Ascending aorta (tissue), 2 donors: ENCODE measurements at places on chromosomes 6 and 20. TPM values are rescaled to one million over a fixed set of nuclear protein-coding genes. Genes with fewer than 3 reads are reported as not detected.
A peak's percentile ranks its signal among the peaks of the same experiment; 100 is the strongest.

- H3K4me1 ChIP-seq, result no peaks in the 10 kb centered on the region
- H3K36me3 ChIP-seq, result no peaks in the 10 kb centered on the region
- H3K27ac ChIP-seq, result no peak overlapping the region
- H3K27me3 ChIP-seq, result no peaks in the 10 kb centered on the region
- no peak for DNase-seq
Observed at GRCh38 chr20:12264711-12265110, 347.0 kb downstream of the BTBD3 start.

DNA sequence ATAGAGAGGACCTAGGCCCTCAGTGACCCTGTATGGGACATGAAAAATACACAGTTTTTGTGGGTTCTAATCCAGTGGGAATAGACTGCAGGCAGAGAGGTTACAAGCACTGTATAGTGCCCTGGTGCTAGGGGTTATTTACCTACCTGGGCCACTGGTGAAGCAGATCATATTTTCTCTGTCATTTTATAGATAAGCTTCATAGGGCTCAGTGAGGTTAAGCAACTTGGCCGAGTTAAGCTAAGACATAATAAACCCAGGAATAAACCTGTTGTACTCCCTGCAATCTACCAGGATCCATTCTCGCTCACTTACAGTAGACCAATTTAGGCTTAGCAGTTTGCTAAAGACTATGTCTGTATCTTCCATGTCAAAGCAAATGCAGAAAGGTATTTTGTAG, 340.6 kb upstream of the KHDRBS2 start:
- no peaks in the 10 kb centered on the region for H3K27me3 ChIP-seq
- H3K36me3 ChIP-seq, result no peaks in the 10 kb centered on the region

The FAXC gene
- not detected for total RNA-seq

- H3K36me3 ChIP-seq, result peaks cover 53% of the 10 kb centered on the region
- H3K4me3 ChIP-seq, result no peak overlapping the region
- no peak overlapping the region for H3K27ac ChIP-seq
- DNase-seq, result no peak
- H3K27me3 ChIP-seq, result no peaks in the 10 kb centered on the region
Observed at GRCh38 chr6:169763308-169763707, 11.9 kb downstream of the ERMARD start.

DNA sequence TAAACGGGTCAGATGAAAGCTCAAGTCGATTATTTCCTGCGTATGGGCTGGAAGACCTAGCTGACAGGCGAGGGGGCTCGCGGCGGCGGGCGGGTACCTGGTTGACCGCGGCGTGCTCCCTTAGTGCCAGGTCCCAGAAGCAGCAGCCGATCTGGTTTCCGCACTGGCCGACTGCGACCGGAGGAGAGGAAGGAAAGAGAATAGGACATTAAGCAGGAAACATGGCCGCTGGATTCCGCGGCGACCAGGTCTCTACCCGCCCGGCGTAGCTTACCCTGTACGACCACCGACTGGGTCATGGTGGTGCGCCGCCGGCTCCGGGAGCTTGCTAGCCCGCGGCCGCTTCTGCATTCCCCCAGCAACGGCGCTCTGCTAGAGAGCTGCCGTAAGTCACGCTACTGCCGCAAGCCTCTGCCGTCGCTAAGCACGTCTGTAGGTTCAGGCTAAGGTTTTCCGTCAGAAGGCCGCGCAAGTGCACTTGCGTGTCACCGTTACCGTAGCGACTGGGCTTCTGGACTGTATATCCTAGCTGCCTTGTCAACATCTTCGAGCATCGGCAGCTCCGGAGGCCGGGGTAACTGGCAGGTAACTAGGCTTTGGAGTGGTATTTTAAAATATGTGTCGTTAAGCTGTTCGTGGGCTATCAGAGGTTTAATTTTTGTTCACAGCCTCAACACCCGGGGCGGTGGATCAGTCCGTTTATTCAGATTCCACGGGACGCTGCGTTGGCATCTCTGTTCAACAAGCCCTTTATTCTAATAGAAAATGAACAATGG, at the start of the genes FAM229B and TUBE1:
Gene FAM229B (plus strand): TSS at position 456 of the 776 bp plus-strand sequence. CDS start 11,693 bp downstream, outside the sequence.
Gene TUBE1 (minus strand): TSS at position 347 of the 776 bp plus-strand sequence. CDS start 48 bp downstream, at position 299.
- peak within 1 kb of the TSS; percentile 76 for H3K27ac ChIP-seq
- H3K36me3 ChIP-seq, result no peaks in the 10 kb centered on the region
- peak within 1 kb of the TSS; percentile 71 for H3K4me3 ChIP-seq

DNA sequence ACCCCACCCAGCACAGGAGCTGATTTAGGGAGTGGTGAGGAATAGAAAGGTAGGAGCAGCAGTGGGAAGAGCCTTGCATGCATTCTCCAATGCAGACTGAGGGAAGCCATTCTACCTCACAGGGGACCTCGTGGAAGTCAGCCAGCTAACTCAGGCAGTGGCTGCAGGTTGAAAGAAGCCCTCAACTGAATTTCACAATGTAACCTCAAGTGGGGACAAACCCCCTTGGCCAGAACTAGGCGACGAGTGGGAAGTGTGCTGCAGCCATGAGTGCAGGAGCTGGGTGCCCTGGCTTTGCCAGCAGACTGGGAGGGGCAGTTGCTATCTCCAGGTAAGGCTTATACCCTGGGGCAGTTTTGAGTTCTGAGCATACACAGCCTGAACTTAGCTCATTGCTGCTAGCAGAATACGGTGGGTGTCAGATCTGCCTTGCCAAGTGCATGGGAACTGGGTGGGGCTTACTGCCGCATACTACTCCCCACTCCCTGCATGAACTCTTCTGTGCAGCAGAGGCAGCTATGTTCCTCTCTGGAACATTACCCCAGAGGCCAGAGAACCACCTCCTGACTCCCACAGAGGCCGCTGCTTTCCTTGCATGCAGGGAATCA, 126.5 kb downstream of the CDK19 start:
- no peak overlapping the region for H3K27ac ChIP-seq
- H3K36me3 ChIP-seq, result no peaks in the 10 kb centered on the region
- DNase-seq, result no peak
- H3K27me3 ChIP-seq, result no peaks in the 10 kb centered on the region
- H3K4me3 ChIP-seq, result no peak overlapping the region

The ITPA gene
- 111 TPM for total RNA-seq

DNA sequence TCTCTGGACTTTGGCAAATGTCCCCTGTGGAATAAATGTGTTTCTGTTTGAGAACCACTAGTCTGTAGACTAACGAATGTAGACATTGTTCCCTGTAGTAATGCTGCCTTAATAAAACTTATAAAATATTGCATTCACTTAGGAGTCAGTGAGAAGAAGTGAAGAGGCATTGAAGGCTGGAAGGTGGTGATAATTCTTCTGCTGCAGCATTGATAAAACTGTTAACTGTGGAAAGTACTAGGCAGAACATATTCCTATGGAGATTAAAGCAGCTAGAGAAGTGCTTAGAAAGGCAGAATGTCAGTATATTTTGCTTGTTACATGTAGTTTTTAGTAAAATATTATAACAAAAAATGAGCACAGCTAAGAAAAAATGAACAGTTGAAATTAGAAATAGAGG, 4.8 kb downstream of the PGK2 start:
- no peaks in the 10 kb centered on the region for H3K36me3 ChIP-seq
- no peaks in the 10 kb centered on the region for H3K27me3 ChIP-seq
- H3K4me1 ChIP-seq, result no peaks in the 10 kb centered on the region

DNA sequence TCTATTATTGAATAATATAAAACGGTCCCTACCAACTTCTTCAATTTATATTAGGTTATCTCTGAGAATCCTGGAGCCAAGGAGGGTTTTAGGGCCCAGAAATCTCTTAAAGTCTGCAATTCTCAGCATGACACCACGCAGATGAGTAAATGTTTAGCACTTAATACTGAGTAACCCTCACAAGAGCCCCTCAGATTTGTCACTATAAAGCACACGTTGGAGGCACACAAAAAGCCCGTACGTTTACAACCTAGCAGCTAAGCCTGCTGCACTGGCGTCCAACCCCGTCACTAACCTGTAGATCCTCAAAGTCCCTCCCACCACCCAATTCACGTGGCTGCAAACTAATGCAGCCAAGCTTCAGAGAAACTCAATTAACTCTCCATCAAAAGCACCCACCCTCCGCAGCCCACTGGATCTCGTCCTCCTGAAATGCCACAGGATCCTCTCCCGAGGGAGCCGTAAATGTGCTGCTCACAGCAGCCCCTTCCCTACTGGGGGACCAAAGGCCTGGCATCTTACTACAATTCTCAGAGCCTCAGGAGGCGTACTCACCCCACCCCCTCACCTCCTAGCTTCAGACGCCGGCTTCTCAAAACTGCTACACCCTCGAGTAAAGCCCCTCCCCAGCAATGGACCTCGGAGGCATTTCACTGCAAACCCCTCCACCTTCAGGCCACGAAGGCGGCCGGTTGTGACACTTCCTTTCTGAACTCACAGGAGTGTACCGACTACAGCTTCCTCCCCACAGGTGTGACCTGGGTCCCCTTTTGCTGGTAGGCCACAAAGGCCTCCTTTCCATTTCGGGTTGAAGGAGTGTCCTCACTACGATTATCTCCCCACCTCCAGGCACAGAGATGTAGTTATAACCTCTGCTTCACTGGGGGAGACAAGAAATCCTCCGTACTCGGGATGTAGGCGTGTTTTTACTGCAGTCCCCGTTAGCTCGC, 909 bp downstream of the CPNE1 start:
- no peaks in the 10 kb centered on the region for H3K36me3 ChIP-seq
- H3K4me1 ChIP-seq, result peaks cover 25% of the 10 kb centered on the region
- peak overlapping the region; percentile 97 for H3K27ac ChIP-seq
- no peaks in the 10 kb centered on the region for H3K27me3 ChIP-seq
- peak; percentile 17 for DNase-seq

The PTCHD4 gene
- 0.32 TPM for total RNA-seq

DNA sequence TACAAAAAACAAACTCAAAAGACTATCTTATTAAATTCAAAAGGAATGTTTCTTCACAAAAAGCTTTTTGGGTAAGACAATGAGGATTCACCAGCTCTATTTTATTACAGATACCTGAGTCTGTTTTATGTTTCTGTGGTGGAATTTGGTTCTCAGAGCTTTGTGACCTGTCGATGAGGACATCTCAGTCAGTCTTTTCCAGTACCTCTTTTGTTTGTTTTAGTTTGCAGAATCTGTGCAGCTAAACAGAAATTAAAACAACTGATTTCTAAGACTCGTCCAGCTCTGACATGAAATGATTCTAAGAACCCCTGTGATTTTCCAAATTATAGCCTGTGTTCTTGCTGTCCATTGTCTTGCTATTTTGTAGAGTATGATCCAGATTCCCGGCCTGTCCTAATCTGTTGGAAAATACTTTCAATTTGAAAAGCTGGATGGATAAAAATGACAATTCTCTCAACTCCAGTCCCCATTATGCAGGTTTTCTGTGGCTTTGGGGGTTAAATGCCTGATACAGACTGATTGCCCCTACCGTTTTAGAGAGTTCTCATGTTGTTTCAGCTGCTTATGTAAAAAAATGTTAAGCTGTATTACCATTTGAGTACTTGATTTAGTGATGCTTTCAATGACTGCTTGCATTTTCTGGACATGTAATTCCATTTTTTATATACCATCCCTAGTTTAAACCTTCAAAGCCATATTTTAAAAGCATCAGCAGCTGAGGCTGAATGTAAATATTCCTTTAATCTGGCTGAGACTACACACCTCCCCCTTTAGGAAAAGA, 94.2 kb upstream of the TAB2 start:
- H3K36me3 ChIP-seq, result no peaks in the 10 kb centered on the region
- H3K4me1 ChIP-seq, result peaks cover 3% of the 10 kb centered on the region
- no peak for DNase-seq
- H3K4me3 ChIP-seq, result no peak overlapping the region
- no peaks in the 10 kb centered on the region for H3K27me3 ChIP-seq

GRCh38 chr20:58657262-58657661, 6.2 kb downstream of the STX16 start:
- no peak overlapping the region for H3K4me3 ChIP-seq
- peaks cover 10% of the 10 kb centered on the region for H3K36me3 ChIP-seq
- H3K27me3 ChIP-seq, result no peaks in the 10 kb centered on the region
- no peak overlapping the region for H3K27ac ChIP-seq
- no peaks in the 10 kb centered on the region for H3K4me1 ChIP-seq

DNA sequence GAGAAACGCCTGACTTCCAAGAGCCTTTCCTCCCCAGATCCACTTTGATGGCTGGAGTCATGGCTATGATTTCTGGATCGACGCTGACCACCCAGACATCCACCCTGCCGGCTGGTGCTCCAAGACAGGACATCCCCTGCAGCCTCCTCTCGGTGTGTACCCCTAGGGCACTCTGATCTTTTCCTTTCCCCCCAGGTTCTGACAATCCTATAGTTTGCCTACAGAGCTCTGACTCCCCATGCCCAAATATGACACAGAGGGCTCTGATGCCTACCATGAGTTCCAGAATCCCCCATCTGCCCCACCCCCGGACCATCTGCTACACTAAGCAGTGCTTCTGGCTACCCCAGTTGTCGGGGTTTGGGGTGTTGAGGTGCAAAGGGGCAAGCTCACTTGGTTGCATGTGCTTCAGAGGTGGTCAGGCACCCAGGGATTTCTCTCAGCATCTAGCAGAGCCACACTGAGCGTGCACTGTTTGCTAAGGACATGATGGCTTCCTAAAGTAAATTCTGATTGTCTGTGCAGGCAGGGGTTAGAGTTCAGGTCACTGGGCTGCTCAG, 24.0 kb upstream of the SGK2 start:
- H3K36me3 ChIP-seq, result peaks cover 25% of the 10 kb centered on the region
- no peak for DNase-seq
- no peak overlapping the region for H3K4me3 ChIP-seq
- no peak overlapping the region for H3K27ac ChIP-seq

- no peaks in the 10 kb centered on the region for H3K4me1 ChIP-seq
- no peak overlapping the region for H3K27ac ChIP-seq
- DNase-seq, result peak; percentile 78
- no peak overlapping the region for H3K4me3 ChIP-seq
- H3K27me3 ChIP-seq, result no peaks in the 10 kb centered on the region
- H3K36me3 ChIP-seq, result peaks cover 22% of the 10 kb centered on the region
Observed at GRCh38 chr20:50120935-50121693, 8.2 kb upstream of the UBE2V1 start.

The CD2AP gene
- 18.9 TPM for total RNA-seq

DNA sequence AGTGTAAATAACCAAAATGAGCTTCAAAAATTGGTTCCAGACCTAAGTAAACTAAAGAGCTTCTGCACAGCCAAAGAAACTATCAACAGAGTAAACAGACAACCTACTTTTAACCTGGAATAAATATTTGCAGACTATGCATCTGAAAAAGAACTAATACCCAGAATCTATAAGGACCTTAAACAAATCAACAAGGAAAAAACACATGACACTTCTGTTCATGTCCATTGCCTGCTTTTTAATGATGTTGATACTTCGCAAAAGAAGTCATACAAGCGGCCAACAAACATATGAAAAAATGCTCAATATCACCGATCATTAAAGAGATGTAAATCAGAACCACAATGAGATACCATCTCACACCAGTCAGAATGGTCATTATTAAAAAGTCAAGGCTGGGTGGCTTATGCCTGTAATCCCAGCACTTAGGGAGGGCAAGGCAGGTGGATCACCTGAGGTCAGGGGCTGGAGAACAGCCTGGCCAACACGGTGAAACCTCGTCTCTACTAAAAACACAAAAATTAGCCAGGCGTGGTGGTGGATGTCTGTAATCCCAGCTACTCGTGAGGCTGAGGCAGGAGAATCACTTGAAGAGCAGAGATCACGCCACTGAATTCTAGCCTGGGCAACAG, 42.5 kb upstream of the DST start:
- H3K4me1 ChIP-seq, result peaks cover 33% of the 10 kb centered on the region
- H3K27me3 ChIP-seq, result no peaks in the 10 kb centered on the region
- no peak overlapping the region for H3K4me3 ChIP-seq
- DNase-seq, result no peak
- peak overlapping the region; percentile 68 for H3K27ac ChIP-seq
- H3K36me3 ChIP-seq, result no peaks in the 10 kb centered on the region
